ENCODE measurements at places on chromosomes 7 and 10.

DNA sequence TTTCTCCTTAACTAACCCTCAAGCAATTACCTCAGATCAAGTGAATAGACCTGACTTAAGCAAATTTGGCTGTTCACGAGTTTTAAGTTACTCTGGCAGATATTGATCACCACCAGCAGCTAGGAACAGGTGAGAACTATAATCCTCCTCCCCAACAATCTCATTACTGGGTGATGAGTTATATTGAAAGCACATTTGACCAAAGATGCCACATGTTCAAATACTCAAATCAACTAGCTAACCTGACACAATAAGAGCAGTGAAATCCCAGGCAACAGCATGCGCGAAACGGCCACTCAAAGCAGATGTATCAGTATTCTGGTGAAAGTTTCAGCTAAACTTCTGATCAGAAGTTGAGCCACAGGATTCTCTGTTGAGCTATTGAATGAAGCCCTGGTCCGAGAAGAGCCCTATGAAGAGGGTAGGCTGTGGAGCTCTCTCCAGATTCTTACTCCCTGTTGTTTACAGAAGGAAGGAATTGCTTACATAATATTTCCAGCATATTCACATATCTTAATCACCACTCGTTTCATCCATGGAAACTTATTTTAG lies 52.6 kb downstream of the CAV1 start:
- no peak for DNase-seq

GRCh38 chr7:81869670-81870069 lies 99.8 kb upstream of the HGF start:
- DNase-seq = no peak

GRCh38 chr10:99531696-99532593 lies 797 bp upstream of the NKX2-3 start:
- no peak for DNase-seq

GRCh38 chr7:157423348-157423747 lies 86.5 kb downstream of the DNAJB6 start:
- no peak for DNase-seq

GRCh38 chr7:30240106-30240800 lies 44.1 kb upstream of the ZNRF2 start:
- DNase-seq = no peak

GRCh38 chr10:9757176-9757575 lies 1260.5 kb upstream of the CELF2 start:
- no peak for DNase-seq

DNA sequence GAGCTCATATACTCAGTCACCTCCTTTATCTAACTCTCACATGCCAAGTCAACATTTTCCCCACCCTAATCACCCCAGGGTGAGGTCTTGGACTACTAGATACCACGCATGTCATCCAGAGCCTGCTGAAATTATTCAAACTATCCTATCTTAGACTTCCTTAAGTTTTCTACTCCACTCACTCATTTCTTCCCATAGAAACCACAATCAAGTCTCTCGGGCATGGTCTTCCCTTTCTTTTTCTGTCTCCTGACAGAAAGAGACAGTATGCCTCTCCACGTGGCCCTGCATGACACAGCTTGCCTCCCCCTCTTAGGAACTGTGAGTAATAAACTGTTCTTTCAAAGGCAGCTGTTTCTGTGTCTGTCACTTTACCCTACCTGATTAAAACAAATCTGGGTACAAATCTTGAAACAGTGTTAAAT lies 29.4 kb downstream of the TAS2R41 start:
- no peak for DNase-seq

DNA sequence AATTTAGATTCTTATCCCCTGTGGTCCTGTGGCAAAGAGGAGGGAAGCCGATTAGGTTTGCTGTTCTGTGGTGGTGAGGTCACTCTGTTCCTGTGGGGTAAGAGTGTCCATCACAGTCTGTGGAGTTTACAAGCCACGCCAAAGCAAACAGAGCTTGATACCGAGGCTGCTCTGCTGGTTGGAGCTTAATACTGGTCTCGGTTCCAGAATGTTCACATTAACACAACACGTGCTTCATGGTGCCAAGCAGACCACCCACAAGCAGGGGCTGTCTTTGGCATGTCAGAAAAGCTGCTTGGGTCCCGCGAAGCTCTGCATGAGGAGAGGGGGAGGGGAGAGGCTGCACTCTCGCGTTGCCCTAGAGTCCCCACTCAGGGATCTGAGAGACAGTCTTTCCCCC lies 47.5 kb downstream of the DNAJB6 start:
- DNase-seq = no peak

GRCh38 chr7:39504963-39505362 lies 61.2 kb upstream of the YAE1 start:
- no peak for DNase-seq

- no peak for DNase-seq
These were observed 425.0 kb downstream of the HTR7 start for GRCh38 chr10:90432866-90433265.

DNA sequence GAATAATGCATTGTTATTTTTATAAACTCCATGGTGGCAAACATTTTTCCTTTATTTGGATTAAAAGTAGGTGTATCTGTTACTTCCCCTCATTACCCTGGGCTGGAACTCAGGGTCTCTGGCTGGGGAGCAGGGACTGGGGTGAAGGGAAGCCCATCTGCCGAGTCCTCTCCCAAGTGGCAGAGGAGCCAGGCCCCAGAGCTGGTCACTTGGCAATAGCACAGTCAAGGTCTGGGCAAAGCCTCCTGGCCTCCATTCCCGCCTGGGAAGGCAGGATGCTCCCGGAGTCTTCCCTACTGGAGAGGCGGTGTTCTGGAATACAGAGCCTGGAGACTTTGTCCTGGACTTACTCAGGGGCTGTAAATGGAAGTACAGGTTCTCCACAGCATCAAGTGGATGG lies 76.2 kb downstream of the CDH23 start:
- no peak for DNase-seq

- no peak for DNase-seq
These were observed 128.3 kb upstream of the POT1 start for GRCh38 chr7:125057963-125058362.

- DNase-seq = peak; percentile 44
These were observed 39.9 kb upstream of the AGK start for GRCh38 chr7:141511316-141511675.

DNA sequence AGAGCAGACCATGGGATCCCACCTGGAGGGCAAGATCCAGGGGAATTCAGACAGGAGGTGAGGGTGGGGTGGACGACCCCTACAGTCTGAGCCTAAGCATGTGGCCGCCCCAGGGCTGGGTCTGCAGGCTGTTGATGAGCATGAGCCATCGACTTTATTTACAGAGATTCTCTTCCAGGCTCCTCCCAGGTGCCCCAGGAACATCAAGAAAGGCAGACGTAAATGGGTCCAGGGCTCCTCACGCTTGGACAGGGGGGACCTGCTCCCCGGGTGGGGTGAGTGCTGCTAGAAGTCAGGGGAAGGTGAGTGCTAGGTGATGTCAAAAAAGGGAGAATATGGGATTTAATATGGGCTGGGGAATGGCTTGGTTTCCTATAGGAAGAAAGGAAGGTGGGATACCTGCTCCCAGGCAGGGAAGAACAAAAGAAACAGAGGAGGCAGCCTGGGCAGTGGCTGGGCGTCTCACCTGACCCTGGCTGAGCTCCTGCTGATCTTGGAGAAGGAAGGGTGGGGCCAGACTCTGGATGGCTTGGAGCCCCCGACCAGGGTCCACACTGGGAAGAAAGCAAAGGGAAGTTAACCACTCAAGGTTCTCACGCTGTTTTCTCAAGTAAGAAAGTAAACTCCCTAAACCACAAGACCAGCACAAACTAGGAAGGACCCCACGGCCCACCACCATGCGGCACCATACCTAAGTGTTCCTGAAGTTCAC lies 162.1 kb upstream of the SHH start:
- DNase-seq = no peak

GRCh38 chr10:8138471-8138870 lies 84.0 kb downstream of the GATA3 start:
- no peak for DNase-seq

GRCh38 chr10:91797048-91797690 lies 1.1 kb upstream of the TNKS2 start:
- peak; percentile 3 for DNase-seq

- DNase-seq = no peak
These were observed 67.4 kb upstream of the LRRC4 start for GRCh38 chr7:128098629-128099028.

DNA sequence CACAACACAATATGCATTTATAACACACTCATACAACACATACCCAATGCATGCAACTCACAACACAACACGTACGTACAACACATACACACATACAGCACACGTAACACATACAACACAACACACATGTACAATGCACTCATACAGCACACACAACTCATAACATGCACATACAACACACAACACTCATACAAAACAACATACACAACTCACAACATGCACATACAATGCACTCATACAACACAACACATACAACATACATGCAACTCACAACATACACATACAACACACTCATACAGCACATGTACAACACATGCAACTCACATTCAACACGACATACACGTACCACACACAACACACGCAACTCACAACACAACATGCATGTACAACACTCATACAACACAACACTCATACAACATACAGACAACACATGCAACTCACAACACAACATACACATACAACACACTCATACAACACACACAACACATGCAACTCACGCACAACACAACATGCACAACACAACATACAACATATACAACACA lies 21.8 kb downstream of the DIP2C start:
- DNase-seq = no peak

DNA sequence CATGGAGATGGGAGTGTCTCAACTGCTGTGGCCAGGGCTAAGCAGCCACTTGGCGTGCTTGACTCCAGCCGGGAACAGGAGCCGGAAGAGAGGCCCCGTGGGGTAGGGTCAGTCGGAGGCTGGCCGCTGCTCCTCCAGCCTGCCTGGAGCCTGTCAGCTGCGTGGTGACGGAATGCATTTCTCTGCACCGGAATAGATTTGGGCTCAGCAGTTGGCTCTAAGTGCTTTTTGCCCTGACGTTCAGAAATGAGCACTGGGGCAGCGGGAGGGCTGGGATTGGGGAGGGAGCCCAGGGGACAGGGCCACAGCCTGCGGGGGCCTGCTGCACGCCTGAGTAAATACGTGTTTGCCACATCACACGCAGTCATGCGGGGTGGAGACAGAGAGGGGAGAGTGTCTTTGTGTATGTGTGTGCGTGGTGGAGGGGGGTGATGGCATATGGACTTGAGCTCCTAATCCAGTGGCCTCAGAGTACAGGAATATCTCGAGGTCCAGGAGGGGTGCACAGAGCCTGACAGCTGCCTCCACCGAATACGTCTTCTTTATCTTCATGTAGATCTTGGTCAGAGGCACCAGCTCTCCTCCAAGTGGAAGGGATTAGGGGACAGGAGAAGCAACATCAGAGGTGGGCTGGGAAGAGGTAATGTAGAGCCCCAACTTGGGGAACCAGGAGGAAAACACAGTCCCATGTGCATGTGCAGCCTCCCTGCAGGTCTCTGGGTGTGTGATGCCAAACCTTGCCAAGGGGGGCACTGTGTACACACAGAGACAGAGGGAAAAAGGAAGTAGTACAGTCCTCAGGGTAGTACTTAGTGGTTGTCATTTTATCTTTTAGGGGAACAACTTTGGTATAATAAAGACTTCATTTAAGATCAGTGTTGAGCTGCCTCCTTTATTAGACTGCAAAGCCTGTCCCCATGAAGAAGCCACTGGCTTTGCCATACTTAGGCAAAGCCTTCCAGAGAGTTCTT lies 151.4 kb downstream of the CDH23 start:
- no peak for DNase-seq

DNA sequence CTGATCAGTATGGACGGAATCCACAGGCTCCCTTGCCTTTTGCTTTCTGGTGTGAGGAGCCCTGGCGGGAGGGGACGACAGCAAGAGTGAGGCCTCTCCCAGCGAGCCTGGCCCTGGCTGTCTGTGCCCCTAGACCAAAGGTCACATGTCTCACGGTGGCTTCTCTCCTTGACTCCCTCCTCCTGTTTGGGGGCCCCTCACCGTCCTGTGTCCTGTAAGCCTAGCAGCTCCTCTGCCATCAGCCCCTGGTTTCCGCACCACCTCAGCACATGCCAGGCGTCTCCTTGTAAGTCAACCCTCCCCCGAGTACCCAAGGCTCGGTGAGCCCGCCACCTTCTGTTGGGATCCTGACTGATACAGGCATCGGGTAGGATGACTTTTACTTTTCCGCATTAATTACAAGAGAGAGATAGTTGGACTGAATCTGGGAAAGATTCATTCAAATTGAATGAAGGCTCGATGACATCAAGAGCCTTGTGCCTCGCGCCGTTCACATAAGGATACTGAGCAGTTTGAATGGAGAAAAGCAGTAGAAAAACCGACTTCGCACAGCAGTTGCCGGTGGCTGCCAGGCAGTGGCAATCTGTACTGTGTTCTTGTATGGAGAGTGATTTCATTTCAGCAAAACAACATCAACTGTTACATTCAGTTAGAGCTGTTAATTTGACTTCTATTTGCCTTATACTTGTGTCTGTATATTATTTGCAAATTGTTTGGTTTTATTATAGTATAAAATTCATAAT lies 119.8 kb downstream of the XRCC2 start:
- DNase-seq = no peak

- DNase-seq = no peak
These were observed 45.7 kb downstream of the MINDY3 start for GRCh38 chr10:15814565-15814964.

GRCh38 chr10:22326145-22326702 lies 5.3 kb downstream of the BMI1 start:
- DNase-seq = no peak

GRCh38 chr7:101418694-101419093 lies 56.0 kb downstream of the COL26A1 start:
- no peak for DNase-seq

DNA sequence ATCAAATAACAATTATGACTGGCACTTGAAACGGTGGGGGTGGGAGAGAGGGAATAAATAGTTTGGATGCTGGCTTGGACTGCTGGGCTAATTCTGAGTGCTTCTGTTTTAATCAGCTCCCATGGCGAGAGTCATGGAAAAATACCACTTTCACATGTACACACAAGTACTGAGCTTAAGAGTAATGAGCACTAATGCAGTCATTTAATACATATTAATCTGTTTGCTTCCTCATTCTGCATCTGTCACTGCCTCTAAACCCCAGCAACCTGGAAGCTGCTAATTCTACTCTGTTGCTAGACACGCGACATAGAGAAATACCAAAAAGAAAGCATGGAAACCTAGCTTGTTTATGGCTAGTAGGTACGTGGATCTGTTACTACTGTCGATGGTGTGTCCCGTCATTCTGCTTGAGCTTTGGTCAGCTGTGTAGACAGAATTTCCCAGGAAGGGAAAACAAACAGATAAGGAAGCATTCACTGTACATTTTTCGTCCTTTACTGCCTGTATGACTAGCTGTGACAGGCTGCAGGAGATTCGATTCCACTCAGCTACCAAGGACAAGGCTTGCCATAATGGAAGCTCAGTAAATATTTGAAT lies 238.8 kb downstream of the BAMBI start:
- DNase-seq = no peak

DNA sequence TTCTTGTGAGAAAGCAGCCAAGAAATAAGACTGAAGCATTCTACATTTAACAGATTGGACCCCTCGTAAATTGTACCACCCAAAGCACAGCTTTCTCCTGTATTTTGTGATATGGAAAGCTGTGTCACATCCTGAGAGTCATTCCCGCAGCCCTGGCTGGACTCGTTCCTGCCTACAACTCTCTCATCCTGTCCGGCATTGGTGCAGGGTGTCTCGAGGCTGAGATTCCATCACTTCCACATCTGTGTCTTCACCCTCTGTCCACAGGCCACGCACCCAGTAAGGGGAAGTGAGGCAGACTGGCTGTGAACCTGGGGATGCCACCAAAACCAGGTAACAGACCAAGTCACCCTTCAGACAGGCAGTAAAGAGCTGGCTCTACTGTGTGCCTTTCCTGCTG lies 146.2 kb upstream of the KLF6 start:
- no peak for DNase-seq

GRCh38 chr10:75379212-75379724 lies 22.3 kb downstream of the ZNF503 start:
- no peak for DNase-seq
